ENCODE measurements at places on chromosomes 5 and 9. TPM values are rescaled to one million over a fixed set of nuclear protein-coding genes. Genes with fewer than 3 reads are reported as not detected.

DNA sequence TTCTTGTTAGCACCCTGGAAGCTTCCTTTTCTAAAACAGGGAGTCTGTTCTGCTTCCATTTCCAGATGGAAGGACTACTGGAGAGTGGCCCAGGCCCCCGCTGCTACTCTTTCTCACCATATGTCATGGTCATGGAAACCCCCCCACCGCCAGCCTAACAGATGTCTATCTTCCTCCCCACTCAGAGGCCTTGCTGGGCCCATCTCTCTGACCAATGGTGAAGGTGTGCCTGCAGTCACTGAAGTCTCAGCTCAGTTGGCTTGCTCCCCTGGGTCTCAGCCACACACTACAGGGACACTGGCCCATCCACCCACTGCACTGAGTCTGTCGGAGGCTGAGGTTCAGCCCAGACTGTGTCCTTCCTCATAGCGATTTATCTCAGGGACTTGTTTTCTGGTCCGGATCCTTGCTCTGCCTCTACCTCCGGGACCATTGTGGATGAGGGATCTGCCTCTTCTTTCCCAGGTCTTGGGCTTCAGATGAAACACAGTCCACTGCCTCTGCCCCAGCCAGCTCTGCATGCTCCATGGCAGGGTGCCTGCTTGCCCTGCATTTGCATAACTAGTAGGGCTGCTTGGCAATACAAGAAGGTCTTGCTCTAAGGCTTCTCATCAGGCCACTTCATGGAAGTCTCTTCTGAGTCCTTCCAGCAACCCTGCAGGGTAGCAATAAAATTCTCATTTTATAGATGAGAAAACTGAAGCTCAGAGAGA lies 30.8 kb downstream of the GALNT12 start:
- DNase-seq = no peak

- DNase-seq = no peak
These were observed 31.2 kb upstream of the ADRA1B start for GRCh38 chr5:159884917-159885620.

- no peak for DNase-seq
These were observed 61.4 kb upstream of the EPB41L4A start for GRCh38 chr5:112480501-112480900.

- DNase-seq = no peak
These were observed 61.5 kb downstream of the LNPEP start for GRCh38 chr5:96997265-96997859.

Gene FGFR4
- 5.2 TPM for total RNA-seq

Gene SOWAHA
- total RNA-seq = 0.12 TPM

Data from glutamatergic neuron (in vitro differentiated cells).